ENCODE measurements at places on chromosomes 5 and 9.

GRCh38 chr9:91033797-91034196 is 232.2 kb downstream of the SYK start:
- DNase-seq, result peak; percentile 58

GRCh38 chr5:122770477-122770876 is 4.4 kb upstream of the SNX2 start:
- no peak for DNase-seq

DNA sequence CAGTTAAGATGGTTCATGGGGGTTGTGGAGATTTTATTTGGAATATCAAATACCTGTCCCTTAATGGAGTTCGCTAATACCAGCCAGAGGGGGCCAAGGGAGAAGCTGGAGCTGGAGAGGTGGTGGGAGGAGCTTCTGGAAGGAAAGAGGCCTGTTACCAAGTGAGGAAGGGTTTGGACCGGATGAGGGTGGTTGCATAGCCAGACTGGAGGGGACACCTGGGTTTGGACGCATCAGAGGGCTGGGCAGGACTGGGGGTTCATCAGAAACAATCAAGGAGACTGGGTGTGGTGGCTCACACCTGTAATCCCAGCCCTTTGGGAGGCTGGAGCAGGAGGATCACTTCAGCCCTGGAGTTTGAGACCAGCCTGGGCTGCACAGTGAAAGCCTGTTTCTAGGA is 111.8 kb upstream of the IER5L start:
- peak; percentile 52 for DNase-seq

DNA sequence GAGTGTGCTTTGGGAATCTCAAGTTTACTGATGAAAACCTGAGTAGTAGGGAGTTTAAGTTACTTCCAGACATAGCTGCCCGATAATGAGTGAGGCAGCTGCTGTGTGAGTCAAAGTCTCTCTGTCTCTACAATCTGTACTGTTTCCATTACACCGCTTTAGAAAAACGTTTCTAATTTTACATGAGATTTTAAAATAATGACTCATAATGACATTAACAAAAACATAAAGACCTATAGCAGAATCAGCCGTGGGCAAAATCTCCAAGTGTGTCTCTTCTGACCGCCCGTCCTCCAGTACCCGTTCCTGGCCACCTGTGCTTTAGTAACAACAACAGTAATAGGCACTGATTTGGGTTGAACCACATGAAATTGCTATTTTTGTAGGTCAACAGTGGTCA is 69.6 kb upstream of the PRRC1 start:
- DNase-seq, result no peak

DNA sequence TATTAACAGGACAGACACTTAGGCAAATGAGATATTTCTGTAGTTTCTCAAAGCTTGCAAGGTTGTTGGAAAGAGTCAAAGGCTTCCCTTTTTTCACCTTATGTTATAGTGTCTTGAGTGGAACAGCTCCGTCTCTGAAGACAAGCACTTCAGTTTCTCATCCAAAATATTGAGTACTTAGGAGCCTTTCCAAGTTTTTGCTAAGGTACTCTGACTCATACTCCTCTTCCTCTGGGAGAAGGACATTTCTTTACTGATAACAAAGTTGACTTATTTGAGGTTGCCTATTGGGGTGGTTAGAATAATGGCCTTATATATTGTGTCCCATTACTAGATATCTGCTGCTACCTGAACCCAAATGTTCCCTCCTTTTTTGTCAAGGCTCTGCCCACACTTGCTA is 869.6 kb downstream of the MAT2B start:
- DNase-seq, result no peak
